Left cardiac atrium (tissue), 4 donors: ENCODE measurements at places on chromosomes 6 and 20. TPM values are rescaled to one million over a fixed set of nuclear protein-coding genes. Genes with fewer than 3 reads are reported as not detected.

Gene C2
- 30.0 TPM for total RNA-seq

Gene POPDC3
- 35.5 TPM for total RNA-seq

Gene ANKRD6
- total RNA-seq: 13.7 TPM

Gene TDRD6
- total RNA-seq: 0.71 TPM

Gene ULBP2
- 1.1 TPM for total RNA-seq

Gene CDK5RAP1
- 19.4 TPM for total RNA-seq

Gene JPH2
- 78.3 TPM for total RNA-seq

Gene TRIM39
- 11.2 TPM for total RNA-seq

Gene PPP1R3G
- 10.7 TPM for total RNA-seq

Gene FGD2
- 15.1 TPM for total RNA-seq

Gene ARMC12
- total RNA-seq: 0.29 TPM

Gene NRN1
- total RNA-seq: 18.1 TPM

Gene CD164
- total RNA-seq: 132 TPM

Gene GGTLC1
- total RNA-seq: not detected

Gene CLPSL2
- total RNA-seq: not detected

Gene TULP1
- total RNA-seq: not detected

GRCh38 chr6:118963003-118963402 is 28.0 kb upstream of the MCM9 start:
- DNase-seq: no peak

- no peak for DNase-seq
Observed at GRCh38 chr6:4342407-4343137, 207.2 kb upstream of the ECI2 start.

DNA sequence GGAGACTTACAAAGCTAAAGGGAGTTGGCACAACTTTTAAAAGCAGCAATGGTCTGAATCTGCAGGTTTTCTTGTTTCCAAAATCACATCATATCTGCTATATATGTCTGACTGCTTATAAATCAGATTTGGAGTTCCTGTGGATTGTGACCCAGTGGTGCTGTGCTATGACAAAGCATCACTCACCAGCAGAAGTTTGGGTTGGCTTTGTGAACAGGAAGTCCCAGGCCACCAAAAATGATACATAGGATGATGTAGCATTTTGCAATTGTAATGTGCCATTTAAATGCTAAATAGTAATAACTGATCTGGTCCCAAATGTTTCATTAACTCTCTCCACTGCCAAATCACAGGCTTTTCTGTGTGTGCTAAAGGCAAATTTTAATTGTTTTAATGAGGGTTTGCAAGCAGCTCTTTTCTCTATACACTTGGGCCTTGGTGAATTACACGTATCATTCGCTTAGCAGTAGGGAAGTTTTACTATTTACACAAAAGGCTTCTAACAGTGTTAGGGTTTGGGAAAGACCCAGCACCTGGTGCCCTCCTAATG is 60.8 kb downstream of the SYNDIG1 start:
- DNase-seq: no peak

GRCh38 chr6:37741757-37742400 is 44.2 kb upstream of the MDGA1 start:
- no peak for DNase-seq

- no peak for DNase-seq
Observed at GRCh38 chr6:98747960-98748359, 86.4 kb upstream of the POU3F2 start.

- DNase-seq: no peak
Observed at GRCh38 chr6:26149240-26149639, 62.0 kb downstream of the HFE start.

DNA sequence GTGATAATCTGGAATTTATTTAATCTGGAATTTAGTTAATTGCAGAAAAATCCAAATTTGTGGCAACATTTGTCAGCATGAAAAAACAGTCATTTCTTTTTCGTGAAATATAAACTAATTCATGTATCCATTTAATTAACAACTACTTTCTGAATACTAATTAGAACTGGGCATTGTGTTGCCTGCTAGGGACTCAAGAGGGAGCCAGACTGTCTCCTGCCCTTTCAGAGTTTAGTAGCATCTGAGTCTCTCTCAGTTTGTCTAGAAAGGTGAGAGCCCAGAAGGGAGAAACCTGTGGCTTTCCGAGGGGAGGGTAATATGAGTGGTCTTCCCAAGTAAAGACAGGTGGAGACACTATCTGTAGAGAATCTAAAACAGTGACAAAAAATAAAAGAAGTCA is 210.9 kb upstream of the HDDC2 start:
- DNase-seq: no peak

- DNase-seq: no peak
Observed at GRCh38 chr6:131059486-131059885, 3.6 kb downstream of the EPB41L2 start.

GRCh38 chr20:9460518-9460917 is 53.9 kb upstream of the LAMP5 start:
- no peak for DNase-seq

GRCh38 chr20:4341804-4342485 is 326.6 kb upstream of the RNF24 start:
- no peak for DNase-seq

DNA sequence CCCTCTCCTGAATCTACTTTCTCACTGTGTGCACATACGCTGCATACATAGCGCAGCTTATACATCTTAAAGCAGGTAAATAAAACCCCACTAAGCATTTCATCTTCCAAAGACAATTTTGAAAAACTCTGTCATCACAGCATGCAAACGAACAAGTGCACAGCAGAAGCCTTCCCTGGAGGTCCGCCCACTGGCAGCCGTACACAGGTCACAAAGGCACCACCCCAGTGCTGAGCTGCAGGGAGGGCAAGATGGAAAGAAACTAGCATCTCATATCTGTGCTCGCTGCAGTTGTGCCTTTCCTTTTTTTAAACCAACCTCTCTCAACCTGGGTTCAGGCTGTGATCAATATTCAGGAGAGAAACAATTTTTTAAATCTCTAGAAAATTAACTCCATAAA is 73.3 kb downstream of the HUS1B start:
- DNase-seq: no peak

DNA sequence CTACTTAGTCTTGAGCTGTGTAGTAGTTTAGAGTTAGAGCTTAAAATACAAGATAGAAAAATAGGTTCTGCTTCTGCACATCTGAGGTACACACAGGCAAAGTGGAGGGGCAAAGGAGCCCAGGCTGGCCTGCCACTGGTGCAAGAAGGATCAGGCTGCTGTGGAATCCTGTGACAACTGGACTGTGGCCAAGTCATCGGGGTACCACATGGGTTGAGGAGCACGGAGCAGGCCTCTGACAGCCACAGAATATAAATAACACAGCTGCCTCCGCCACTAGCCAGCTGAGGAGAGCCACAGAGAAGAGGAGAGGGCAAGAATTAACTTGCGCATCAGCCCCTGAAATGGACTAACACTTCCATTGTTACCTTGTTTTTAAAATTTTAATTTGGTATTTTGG is 206.0 kb upstream of the MARCKS start:
- DNase-seq: peak; percentile 67

- DNase-seq: no peak
Observed at GRCh38 chr20:45959956-45960630, 11.9 kb downstream of the ZNF335 start.

GRCh38 chr6:49327571-49327970 is 135.5 kb downstream of the MMUT start:
- no peak for DNase-seq

DNA sequence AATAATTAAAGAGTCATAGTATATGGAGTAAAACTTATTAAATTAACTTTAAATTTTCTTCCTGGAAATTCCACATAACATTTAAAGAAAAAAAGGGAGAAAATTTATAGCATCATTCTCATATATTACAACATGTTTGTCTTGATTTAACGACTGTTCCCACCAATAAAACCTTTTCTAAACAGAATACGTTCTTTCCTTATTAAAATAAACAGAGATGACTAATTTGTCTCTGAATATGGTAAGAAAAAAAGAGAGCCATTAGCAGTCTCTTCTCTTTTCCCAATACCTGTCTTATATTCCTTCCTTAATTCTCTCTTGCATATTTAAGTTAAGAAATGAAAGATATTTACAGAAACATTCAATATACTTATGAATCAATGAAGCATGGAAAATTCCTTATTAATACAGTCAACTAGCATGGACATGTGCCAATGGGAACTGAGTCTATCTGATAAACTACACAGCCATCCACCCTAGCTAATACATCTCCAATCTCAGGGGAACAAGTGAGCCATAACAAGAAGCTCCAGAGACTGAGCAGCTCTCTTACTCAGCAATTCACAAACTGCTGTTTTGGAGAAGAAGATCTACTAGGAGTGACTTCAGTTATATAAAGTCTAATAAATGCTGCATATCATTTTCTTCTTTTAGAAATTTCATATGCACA is 347.1 kb upstream of the MANEA start:
- no peak for DNase-seq

DNA sequence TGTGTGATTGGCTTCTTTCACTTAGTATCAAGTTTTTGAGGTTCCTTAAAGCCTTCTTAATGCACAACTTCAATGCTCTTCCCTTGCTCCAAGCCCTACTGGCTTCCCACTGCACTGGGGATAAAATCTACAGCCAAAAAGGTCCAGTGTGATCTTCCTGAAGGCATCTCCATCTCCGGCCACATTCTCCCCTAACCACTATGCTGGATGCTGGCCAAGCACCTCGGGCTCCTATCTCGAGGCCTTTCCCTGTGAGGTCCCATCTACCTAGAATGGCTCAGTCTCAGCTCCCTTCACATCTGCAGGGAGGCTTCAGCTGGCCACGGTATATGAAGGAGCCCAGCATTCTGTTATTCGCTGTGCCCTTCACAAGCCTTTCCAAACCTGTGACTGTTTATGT is 48.1 kb downstream of the CNKSR3 start:
- DNase-seq: no peak

DNA sequence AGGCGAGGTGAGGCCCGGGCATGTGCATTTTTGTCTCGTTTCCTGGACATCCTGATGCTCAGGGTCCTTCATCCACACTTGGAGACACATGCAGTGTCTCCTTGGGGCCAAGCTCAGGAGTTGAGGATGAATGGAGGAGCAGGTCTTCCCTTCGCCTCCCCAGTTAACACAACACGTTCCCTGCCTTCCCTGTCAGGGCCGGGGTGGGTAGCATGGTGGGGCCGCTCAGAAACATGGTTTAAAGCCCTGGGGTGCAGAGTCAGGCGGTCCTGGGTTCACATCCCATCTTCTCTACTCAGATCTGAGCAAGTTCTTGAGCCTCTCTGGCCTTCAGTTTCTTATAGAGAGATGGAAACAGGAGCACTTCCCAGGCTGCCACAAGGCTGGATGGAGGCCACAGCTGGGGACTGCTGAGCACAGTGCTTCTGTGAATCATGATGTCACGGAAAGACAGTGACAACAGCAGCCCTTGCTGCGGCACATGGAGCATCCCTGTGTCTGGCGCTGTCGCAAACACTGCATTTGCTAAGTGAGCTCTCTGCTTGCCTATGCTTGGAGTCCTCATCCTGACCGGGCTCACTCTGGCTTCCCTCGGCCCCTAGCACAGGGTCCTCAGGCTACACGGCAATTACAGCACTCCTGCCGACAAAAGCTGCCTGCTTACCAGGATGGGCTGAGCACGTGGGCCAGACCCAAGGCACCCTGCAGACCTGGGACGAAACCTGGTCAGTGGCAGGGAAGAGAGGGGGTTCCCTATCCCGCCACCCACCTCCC is 45.6 kb upstream of the STX16 start:
- no peak for DNase-seq

GRCh38 chr6:170010665-170011203 is 259.3 kb downstream of the ERMARD start:
- DNase-seq: no peak

GRCh38 chr20:9454791-9455190 is 59.6 kb upstream of the LAMP5 start:
- no peak for DNase-seq

- no peak for DNase-seq
Observed at GRCh38 chr6:44327096-44327495, 13.9 kb upstream of the AARS2 start.

- DNase-seq: no peak
Observed at GRCh38 chr6:126907312-126907711, 211.2 kb upstream of the RSPO3 start.

DNA sequence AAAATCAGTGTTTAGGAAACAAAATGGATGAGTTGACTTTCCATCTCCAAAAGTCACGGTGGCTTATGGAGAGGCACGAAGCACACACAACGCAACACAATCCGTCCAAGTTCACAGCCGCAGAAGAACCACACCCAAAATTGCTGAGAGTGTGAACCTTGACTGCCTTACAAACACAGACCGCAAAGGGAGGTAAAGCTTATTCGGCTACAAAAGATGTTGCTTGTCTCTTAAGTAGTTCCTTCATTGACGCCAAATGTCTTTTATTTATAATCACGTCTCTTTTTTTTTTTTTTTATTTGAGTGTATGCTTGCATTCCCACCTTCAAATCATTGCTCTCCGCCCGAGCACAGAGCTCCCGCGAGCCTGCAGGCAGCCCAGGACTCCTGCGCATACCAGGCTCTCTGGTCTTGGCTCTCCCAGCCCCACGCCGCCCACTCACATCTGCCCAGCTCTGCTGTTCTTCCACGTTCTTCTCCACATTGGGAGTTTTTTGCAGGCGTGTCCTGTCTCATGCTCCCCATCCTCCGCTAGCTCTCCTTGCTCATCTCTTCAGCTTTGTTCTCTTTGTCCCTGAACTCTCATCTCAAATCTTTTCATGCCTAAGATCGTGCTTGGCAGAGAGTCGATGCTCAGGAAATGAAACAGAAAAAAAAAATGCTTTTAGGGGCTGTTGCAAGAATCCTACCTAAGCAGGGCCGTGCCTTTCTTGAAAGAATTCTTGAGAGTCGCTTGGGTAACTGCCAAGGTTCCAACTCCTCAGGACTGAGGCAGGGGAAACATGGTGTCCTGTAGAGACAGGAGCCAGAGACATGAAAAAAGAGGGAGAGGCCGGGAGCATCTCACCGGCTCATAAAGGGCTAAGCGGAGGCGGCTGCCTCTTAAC is 25.8 kb downstream of the LY86 start:
- DNase-seq: no peak

DNA sequence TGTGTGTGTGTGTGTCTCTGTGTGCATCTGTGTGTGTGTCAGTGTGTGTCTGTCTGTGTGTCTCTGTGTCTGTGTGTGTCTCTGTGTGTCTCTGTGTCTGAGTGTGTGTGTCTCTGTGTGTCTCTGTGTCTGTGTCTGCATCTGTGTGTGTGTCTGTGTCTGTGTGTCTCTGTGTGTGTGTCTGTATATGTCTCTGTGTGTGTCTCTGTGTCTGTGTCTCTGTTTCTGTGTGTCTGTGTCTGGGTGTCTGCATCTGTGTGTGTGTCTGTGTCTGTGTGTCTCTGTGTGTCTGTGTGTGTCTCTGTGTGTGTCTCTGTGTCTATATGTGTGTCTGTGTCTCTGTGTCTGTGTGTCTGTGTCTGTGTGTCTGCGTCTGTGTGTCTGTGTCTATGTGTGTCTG is 207.8 kb downstream of the TAF4 start:
- no peak for DNase-seq

DNA sequence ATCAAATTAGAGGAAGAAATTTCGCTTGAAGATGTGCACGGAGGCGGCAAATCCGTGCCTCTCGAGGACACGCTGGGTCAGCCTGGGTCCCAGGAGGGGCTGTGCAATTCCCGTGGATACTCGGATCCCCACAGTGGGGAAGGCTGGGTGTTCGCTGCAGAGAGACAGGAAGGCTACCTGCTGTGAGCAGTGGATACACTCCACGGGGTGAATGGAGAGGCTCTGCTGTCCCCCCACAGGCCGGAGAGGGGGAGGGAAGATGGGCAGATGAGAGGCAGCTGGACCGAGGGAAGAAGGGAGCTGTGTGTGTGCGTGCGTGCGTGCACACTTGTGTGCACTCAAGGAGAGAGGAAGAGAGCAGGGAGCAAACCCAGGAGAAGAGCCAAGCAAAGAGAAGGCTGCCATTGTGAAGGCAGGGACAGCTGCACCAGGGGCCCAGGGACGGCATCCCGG is 57.3 kb downstream of the SULF2 start:
- DNase-seq: no peak
